ENCODE measurements at places on chromosomes 1 and 21.
A peak's percentile ranks its signal among the peaks of the same experiment; 100 is the strongest.

- DNase-seq, result no peak
These were observed 6.7 kb upstream of the IL10RB start for GRCh38 chr21:33259428-33259827.

- DNase-seq, result no peak
These were observed 38.5 kb upstream of the SYNC start for GRCh38 chr1:32741059-32741412.

- DNase-seq, result no peak
These were observed 4.8 kb upstream of the SLC26A9 start for GRCh38 chr1:205948039-205948438.

DNA sequence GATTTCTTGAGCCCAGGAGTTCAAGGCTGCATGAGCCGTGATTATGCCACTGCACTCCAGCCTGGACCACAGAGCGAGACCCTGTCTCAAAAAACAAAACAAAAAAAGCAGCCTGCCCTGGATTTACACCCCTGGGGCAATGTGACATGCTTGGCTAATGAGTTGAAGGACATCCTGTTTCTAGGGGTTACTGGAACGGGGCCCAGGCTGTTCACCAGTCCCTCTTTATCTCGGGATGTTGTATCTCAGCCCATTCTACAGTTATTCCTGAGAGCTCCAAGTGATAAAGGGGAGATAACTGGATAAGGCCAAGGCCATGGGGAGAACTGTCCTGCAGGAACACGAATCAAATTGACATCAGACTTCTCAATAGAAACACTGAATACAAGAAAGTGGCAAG lies 21.7 kb upstream of the S100A2 start:
- no peak for DNase-seq

DNA sequence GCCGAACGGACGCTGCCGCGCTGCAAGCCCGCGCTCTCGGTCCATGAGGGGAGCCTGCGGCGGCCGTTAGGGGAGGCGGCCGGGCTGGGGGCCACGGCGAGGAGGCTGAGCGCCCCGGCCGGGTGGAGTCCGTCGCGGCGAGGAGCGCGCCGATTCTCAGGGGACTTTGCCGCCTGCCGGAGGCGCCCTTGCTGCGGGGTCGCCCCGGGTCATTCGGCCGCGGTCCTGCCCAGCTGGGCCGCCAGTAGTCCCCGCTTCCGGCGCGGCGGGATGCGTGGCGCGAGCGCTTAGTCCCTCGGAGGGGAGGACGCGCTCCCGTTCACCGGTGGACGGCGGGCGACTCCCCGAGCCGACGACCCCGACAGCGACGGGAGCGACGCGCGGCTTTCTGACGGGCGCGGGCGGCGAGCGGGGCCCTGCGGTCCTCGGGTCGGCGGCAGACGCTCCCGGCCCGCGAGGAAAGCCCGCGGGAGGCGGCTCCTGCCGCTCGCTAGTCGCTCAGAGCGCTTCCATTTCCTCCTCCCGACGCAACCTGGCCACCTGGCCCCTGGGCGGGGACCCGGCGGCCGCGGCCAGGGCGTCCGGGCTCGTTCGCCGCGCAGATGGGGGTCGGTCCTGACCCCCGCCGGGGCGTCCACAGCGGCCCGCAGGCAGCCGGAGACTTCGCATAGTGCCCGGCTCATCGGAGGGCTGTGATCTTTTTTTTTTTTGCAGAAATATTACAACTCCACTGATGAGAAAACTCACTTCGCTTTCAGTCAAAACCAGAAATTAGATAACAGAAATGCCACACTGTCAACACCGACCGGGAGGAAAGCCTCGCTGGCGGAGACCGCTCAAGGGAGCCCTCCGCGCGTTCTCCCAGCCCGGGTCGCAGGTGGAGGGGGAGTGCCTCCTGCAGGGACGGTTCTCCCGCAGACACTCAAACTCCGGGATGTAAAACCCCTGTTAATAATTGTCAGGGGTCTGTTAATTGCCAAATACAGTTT lies 641 bp upstream of the ZBTB21 start:
- DNase-seq, result no peak

- no peak for DNase-seq
These were observed 17.5 kb downstream of the VASH2 start for GRCh38 chr1:212967801-212968200.

DNA sequence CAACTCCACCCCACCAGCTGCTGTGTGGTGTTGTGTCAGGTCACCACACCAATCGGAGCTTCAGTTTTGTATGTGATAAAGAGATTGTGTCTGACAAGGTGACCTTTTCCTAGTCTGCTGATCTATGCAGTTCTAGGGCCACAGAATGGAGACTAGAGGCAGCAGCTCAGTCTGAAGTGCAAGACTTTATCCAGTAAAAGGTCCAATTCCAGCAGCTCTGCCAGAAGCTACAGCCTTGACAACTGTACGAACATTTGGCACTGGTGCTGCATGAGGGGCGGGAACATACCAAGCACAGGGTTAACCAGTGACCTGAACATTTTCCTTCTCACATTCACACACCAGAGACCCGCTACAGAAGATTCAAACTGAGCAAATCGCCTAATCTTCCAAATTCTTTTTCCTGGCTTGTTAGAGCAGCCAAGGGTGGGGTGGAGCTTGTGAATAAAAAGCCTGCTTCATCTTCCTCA lies 9.3 kb downstream of the FMO1 start:
- DNase-seq, result no peak

GRCh38 chr1:201466492-201466891 lies 2.5 kb downstream of the PHLDA3 start:
- DNase-seq, result no peak

DNA sequence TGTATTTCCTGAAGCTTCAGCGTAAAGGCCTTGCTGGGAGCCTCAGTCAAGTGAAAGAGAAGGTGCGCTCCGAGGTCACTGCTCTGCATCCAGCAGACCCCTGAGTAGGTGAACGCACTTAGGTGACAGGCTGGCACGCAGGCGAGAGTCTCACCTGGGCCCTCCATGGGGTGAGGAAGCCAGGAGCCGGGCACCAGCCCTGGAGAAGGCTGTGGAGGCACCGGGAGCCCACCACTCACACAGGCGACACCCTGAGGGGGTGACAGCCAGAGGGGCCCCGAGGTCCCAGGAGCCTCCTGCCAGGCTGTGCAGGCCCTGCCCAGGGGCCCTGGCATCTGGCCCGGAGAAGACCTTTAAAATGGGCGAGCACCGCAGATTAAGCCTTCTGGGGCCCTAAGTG lies 67.6 kb downstream of the ARHGEF16 start:
- no peak for DNase-seq

DNA sequence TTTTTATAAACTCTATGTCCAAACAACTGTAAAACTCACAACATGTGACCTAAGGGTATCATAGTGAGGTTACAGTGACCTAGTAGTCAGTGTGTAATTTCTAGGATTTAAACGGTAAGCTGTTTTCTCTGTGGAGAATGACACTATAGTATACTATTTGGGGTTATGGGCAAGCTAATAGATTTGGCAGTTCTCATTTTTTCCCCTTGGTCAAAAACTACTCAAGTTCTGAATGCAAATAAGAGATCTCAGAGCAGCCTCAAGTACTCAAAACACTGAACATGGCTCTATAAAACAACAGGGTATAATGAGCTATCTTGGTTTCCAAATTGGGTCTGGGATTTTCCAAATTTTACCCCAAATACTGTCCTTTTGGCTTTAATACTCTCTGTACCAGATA lies 88.5 kb upstream of the HMCN1 start:
- DNase-seq, result no peak

- DNase-seq, result no peak
These were observed 62.0 kb upstream of the GALNT2 start for GRCh38 chr1:230005040-230005439.

GRCh38 chr21:21661741-21662140 lies 663.5 kb downstream of the NCAM2 start:
- DNase-seq, result no peak

DNA sequence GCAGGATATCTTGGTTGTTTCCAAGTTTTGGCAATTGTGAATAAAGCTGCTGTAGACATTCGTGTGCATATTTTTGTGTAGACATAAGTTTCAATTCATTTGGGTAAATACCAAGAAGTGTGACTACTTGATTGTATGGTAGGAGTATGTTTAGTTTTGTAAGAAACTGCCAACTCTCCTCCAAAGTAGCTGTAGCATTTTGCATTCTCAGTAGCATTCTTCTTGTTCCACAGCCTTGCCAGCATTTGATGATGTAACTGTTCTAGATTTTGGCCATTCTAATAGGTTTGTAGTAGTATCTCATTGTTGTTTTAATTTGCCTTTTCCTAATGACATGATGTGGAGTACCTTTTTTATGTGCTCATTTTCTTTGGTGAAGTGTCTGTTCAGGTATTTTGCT lies 38.6 kb upstream of the PLA2G4A start:
- no peak for DNase-seq

DNA sequence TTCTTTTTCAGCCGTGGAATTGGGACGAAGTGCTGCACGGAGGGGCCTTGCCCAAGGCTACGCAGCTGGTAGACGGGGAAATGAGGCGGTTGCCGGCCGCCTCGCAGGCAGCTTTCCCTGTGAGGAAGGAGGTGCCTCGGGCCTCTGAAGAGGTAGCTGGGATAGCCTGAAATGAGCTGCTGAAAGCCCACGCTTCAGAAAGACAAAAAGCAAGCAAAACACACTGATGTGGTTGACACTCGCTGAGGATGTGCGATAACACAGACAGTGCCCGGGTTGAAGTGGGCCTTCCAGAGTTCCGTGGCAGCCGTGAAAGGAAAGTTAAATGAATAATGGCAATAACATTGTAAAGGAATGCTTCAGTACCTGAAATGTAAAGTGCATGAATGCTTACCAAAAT lies 47.2 kb downstream of the S1PR1 start:
- DNase-seq, result no peak

DNA sequence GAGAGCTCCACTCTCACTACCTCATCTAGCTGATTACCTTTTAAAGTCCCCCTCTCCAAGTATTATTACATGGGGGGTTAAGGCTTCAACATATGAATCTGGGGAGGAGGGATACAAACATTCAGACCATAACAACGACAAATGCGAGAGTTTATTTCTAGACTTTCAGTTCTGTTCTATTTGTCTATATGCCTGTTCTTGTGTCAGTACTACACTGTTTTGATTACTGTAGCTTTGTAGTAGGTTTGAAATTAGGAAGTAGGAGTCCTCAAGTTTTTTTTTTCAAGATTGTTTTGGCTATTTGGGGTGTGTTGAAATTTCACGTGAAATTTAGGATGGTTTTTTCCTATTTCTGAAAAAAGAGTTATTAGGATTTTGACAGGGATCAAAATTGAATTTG lies 16.3 kb downstream of the ZMYM4 start:
- no peak for DNase-seq

DNA sequence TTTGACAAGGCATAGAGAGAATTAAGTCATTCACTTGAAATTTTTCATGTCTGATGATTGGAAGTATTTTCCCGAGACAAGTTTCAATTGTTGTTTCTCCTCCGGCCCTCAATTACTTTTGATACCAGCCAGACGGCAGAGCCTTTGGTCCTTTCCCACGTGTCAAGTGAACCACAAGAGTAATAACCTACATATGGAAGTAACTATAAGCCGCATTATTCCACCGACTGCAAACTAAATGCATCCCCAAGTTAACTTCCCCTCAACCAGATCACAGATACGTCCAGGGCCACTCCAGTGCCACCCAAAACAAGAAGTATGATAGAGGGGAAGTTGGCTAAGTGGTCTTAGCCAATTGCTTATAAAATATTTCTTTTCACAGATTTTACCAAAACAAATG lies 20.2 kb downstream of the COLGALT2 start:
- DNase-seq, result no peak

GRCh38 chr1:177798614-177799013 lies 171.2 kb downstream of the SEC16B start:
- DNase-seq, result no peak

GRCh38 chr1:25198663-25199252 lies 33.5 kb downstream of the SYF2 start:
- DNase-seq, result no peak

- DNase-seq, result peak; percentile 0
These were observed 7.1 kb upstream of the ZNF669 start for GRCh38 chr1:247111259-247111699.

DNA sequence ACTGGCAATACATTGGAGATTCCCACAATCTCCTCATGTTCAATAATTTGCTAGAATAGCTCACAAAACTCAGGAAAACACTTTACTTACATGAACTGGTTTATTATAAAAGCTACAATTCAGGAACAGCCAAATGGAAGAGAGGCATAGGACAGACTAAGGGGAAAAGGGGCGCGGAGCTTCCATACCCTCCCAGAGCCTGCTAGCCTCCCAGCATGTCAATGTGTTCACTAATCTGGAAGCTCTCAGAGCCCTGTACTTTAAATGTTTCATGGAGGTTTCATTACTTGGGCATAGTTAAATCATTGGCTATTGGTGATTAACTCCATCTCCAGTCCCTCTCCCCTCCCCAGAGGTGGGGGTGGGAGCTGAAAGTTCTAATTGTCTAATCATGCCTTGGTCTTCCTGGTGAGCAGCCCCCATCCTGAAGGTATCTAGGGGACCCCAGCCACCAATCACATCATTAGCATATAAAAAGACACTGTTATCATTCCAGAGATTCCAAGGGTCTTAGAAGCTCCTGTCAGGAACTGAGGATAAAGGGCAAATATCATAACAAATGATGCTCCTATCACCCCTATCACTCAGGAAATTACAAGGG lies 10.9 kb upstream of the DMRTB1 start:
- no peak for DNase-seq

- no peak for DNase-seq
These were observed 86.1 kb upstream of the BMP8A start for GRCh38 chr1:39405358-39405757.

DNA sequence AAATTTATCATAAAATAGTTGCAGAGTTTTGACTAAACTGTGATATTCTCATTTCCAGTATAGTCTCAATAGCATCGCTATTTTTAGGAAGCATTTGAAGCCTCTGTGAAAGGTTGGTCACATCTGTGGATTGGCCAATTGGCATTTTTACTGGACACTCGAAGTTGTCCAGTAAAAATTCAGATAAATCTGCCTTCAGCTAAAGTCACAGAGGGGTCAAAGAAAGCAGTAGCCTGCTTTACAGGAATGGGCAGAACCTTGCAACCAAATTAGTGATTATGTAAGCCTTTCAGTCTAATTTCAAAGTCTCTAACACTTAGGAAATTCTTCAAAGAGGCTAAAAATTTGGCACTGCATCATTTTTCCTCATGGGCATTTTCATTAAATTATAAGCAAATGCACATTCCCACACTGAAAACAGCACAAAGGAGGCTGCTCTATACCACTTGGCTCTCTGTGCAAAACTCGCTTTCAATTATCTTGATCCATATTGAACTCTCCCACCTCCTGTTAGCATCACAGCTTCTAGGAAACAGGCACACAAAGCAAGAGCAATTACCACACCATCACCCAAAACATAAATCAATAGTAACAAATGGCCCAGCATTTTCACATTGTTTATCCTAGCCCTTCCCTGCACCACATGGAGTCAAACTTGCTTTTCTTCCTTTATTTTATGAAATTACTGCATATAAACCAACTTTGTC lies 318.5 kb upstream of the DUSP10 start:
- no peak for DNase-seq

GRCh38 chr21:37843191-37843590 lies 73.1 kb downstream of the KCNJ6 start:
- DNase-seq, result no peak

- DNase-seq, result no peak
These were observed 110.4 kb downstream of the KCND3 start for GRCh38 chr1:111879081-111879480.

All from left renal cortex interstitium (tissue), 4 donors.